Chondrocyte (in vitro differentiated cells): ENCODE measurements at places on chromosomes 16 and 17. TPM values are rescaled to one million over a fixed set of nuclear protein-coding genes. Genes with fewer than 3 reads are reported as not detected.

DNA sequence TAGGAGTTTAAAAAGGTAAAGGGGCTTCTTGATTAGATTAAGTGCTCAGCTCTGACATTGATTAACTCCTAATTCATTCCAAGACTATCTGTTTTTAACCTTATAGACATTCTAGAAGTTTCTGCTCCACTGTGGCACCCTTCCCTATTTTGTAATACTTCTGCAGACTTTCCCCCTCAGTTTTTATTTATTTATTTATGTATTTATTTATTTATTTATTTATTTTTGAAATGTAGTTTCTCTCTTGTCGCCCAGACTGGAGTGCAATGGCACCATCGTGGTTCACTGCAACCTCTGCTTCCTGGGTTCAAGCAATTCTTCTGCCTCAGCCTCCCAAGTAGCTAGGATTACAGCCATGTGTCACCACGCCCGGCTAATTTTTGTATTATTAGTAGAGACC lies 185.8 kb downstream of the PHKB start:
- no peak overlapping the region for H3K4me3 ChIP-seq
- no peak for DNase-seq
- peaks cover 20% of the 10 kb centered on the region for H3K4me1 ChIP-seq
- H3K36me3 ChIP-seq: peaks cover 13% of the 10 kb centered on the region
- no peaks in the 10 kb centered on the region for H3K27me3 ChIP-seq

DNA sequence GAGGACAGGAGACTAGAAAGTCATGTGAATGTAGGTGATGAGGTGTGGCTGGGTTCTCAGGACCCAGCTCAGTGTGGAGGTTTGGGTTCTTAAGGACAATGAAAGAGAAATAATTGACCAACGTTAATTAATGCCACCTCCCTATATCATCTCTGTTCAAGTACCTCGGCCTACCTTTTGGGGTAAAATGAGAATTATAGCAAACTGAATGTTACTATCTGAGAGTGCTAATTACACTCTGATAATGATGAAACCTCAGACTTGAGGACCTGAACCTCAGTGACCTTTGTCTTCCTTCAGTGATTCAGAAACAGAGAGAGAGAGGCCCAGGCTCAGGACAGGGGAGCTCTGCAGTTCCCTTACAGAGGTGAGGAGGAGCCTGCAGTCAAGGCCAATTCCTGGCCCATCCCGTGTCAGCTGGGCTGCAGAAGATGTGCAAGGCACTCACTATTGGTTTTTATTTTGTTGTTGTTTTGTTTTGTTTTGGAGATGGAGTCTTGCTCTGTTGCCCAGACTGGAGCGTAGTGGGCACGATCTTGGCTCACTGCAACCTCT lies 57.3 kb downstream of the SALL1 start:
- peaks cover 6% of the 10 kb centered on the region for H3K27me3 ChIP-seq
- no peak overlapping the region for H3K27ac ChIP-seq
- no peak overlapping the region for H3K4me3 ChIP-seq
- H3K4me1 ChIP-seq: no peaks in the 10 kb centered on the region
- H3K36me3 ChIP-seq: no peaks in the 10 kb centered on the region
- DNase-seq: no peak

DNA sequence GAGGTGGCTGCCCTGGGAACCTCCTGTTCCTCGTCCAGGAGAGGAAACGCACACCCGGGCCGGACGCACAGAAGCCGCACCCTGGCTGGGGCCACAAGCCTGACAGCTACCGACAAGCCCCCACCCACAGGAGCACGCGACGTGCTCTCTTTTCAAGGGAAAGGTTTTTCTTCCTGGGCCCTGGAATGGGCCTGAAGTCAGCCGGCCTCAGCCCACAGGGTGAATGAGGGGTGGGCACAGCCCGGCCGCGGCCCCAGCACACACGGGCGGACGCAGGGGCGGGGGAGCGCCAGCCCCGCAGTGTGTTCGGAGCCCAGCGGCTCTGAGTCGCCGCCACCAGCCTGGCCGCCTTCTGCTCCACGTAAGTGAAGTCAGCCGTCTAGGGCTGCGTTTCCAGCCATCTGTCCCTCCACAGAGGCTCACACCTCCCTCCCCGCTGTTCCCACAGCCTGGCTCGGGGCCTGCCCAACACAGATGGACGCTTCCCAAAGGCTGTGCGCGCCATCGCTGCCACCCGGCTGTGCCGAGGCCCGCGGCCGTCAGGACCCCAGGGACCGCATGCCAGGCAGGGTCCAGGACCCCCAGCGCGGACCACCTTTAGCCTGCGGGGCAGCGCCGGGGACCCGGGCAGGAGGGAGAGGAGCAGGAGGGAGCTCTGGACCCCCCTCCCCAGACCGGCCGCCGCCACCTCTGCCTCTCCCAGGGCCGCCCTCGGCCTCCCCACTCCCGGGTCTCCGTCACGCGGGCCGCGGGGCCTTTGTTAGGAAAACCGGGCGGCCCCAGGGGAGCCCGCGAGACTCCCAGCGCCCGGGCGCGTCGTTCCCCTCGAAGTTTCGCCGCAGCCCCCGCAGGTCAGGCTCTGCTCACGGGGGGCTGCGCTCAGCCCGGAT lies 36.8 kb downstream of the CBFA2T3 start:
- H3K4me1 ChIP-seq: no peaks in the 10 kb centered on the region
- H3K27ac ChIP-seq: no peak overlapping the region
- peaks cover 30% of the 10 kb centered on the region for H3K27me3 ChIP-seq
- no peaks in the 10 kb centered on the region for H3K36me3 ChIP-seq
- H3K4me3 ChIP-seq: no peak overlapping the region
- DNase-seq: no peak

DNA sequence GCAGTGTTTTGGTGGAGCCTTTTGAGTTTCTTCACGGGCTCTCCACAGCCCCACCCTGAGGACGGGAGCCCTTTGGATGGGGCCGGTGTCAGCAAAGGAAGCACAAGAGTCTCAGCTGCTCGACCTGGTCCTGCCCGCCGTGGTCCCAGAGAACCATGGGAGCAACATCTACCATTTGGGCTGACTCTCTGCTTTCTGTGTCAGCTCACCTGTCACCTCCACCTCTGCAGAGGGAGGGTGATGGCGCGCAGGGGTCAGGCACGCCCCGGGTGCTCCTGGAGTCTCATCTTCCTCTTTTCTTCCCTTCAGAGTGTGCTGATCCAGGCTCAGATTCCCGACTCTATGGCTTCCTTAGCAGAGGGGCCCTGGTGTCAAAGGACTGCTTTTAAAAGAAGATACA lies 171.7 kb downstream of the LAT start:
- peaks cover 33% of the 10 kb centered on the region for H3K4me1 ChIP-seq
- DNase-seq: no peak
- no peak overlapping the region for H3K4me3 ChIP-seq
- H3K36me3 ChIP-seq: no peaks in the 10 kb centered on the region

RNF157 gene
- 1.1 to 1.5 TPM (median 1.4 TPM) in 3 replicates for total RNA-seq

CASKIN1 gene
- 1.3 to 3.6 TPM (median 2.3 TPM) in 3 replicates for total RNA-seq

DNA sequence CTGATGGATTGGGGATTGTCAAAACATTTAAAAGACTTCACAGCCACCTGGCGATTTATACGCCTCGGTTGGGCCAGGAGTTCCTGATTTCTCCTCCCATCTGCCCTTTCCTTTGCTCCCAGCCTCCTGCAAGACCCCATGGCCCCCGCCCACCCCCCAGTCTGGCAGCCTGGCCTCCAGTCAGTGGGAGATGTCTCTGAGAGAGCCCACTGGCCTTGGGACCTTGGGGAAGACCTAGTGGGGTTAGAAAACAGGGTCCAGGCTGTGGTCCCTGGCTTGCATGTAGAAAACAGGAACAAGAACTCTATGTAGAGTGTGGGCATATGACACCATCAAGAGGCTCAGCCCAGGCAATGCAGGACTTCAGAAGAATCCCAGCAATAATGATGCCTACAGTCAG lies 209.4 kb upstream of the C16orf82 start:
- no peaks in the 10 kb centered on the region for H3K27me3 ChIP-seq
- no peaks in the 10 kb centered on the region for H3K4me1 ChIP-seq
- H3K36me3 ChIP-seq: no peaks in the 10 kb centered on the region

DNA sequence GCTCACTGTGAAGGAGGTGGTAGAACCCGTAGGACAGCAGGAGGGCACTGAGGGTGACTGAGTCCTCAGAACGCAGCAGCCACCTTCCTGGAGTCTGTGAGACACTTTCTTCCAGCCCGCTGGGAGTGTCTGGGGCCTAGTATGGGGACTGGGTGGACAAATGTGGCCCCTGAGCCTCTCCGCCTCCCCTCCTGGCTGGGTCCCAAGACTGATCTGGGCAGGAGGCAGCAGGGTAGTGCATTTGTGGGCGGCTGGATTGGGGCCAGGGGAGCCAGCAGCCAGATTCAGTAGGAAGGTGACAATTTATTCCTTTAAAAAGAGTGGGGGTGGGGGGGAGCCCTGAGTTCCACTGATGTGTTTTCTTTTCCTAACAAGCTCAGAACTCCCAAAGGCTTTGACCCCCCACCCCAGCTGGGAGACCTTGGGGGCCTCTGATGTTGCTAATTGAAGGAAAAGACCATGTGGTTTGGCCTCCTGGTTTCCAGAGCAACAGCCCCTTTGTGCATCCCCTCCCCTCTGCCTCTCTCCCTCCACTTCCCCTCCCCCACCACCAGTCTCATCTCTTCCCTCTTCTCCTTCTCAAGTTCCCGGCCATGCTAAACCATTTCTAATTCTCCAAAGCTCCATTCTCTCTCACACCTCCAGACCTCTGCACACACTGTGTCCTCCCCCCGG lies 4.4 kb downstream of the CLEC19A start:
- H3K4me3 ChIP-seq: no peak overlapping the region
- DNase-seq: no peak
- H3K36me3 ChIP-seq: no peaks in the 10 kb centered on the region
- H3K27ac ChIP-seq: no peak overlapping the region
- peaks cover 17% of the 10 kb centered on the region for H3K27me3 ChIP-seq

DNA sequence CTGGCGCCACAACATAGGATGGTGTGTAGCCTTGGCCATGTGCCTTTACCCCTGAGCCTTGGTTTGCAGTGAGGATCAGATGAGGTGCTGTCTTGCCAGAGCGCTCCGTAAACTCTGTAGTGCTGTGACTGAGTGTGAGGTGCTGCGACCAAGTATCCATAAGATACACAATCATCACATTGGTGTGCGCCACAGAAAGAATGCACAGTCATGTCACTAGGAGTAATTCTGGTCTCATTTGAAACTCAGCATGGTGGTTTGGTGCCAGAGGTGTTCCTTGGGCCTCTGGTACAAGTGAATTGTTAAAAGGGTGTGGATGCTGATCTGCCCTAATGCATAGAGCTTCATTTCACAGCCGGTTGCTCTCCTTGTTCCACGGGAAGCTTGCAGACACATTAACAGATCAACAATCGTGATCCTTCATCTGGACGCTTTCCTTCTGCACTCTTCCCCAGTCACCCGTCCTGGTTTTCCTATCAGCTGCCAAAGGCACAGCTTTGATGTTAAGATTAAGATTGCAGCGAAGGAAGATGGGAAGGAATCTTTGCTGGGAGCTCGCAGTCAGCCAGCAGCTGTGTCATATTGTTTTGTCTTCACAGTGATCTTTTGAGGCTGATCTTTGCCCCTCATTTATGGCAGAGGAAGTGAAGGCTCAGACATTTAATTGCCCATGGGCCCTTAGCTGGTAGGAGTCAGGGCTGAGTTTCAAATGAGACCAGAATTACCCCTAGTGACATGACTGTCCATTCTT lies 79.1 kb downstream of the KSR1 start:
- H3K4me1 ChIP-seq: peaks cover 85% of the 10 kb centered on the region
- H3K36me3 ChIP-seq: no peaks in the 10 kb centered on the region
- H3K4me3 ChIP-seq: no peak overlapping the region
- H3K27ac ChIP-seq: peak overlapping the region; percentile 94
- no peak for DNase-seq

CA7 gene
- total RNA-seq: not detected in 3 replicates

DNA sequence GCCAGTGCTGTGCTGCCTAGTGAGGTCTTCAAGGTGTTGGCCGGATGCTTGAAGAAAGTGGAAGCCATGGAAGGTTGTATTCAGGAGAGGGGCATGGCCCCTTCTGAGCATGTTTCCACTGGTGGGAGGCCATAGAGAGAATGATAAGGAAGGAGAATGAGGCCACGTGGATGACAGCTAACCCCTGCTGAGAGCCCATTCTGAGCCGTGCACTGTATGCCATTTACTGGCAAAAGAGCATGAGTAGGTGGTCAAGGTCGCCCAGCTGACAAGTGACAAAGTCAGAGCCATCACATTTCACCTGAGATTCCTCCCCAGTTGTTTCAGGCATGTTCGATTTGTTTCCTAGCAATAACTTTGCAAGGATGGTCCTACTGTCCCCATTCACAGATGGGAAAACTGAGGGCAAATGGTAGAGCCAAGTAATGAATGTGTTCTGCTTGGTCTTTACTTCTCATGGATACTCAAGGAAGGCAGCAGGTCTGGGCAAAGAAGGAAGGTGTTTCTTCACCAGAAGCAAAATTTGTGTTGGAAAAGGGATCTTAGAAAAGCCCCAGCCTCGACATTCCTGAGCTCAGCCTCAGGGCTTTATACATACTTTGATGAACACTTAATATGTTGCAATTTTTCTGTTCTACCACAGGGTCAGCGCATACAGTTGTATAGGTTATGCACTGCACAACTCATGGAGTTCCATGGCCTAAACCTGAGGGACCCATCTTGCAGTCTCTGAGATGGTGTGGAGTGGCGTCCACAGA lies 10.5 kb upstream of the NKD1 start:
- no peak overlapping the region for H3K4me3 ChIP-seq
- H3K27me3 ChIP-seq: peaks cover 37% of the 10 kb centered on the region
- no peak overlapping the region for H3K27ac ChIP-seq
- DNase-seq: no peak
- H3K4me1 ChIP-seq: no peaks in the 10 kb centered on the region
- H3K36me3 ChIP-seq: no peaks in the 10 kb centered on the region

OR1D5 gene
- not detected in 3 replicates for total RNA-seq

DNA sequence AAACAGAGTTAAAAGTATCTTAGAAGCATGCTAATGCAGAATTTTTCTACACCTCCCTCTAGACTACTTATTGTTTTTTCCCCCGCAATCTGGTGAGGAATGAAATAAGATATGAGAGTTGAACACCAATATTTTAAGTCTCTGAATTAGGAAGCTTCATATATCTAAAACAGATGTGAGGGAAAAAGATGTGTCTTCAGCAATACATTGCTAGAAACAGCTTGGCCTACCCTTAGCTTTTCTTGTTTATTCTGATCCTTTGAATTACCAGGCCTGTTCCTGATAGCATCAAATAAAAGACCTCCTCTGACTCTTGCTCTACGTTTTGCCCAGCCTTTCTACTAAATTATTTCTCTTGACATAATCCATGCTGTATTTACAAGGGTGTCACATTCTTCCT lies 221.8 kb downstream of the CDH11 start:
- H3K27me3 ChIP-seq: no peaks in the 10 kb centered on the region
- H3K36me3 ChIP-seq: peaks cover 2% of the 10 kb centered on the region
- H3K27ac ChIP-seq: no peak overlapping the region
- no peak overlapping the region for H3K4me3 ChIP-seq
